Activated T-cell treated with anti-CD3 and anti-CD28 coated beads, Interleukin-2, amount 50 U/mL, for 24 hours (primary cell): ENCODE measurements at places on chromosomes 12 and 14.

DNA sequence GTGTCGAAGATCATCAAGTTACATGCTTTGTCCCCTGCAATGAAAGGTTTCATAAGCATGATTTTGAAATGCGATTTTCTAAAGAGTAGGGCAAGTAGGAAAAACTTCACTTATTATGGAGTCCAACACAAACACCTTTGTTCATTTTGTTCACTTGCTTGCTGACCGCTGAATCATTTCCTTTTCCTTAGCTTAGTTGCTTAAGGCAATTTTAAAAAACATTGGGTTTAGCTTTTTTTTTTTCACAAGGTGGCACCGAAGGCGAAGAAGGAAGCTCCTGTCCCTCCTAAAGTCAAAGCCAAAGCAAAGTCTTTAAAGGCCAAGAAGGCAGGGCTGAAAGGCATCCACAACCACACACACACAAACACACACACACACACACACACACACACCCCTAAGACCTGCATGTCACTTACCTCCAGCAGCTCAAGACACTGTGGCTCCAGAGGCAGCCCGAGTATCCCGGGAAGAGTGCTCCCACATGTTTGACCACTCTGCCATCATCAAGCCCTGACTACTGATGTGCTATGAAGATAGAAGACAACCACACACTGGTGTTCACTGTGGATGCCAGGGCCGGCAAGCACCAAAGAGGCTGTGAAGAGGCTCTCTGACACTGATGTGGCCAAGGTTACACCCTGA is 11.4 kb downstream of the MANSC1 start:
- no peak for DNase-seq

GRCh38 chr14:93347850-93348249 is 868 bp downstream of the COX8C start:
- DNase-seq = no peak

- DNase-seq = no peak
These were observed 27.6 kb upstream of the LRP6 start for GRCh38 chr12:12294215-12295005.

- DNase-seq = peak; percentile 91
These were observed 1.8 kb upstream of the RHOF start for GRCh38 chr12:121795034-121795968.

DNA sequence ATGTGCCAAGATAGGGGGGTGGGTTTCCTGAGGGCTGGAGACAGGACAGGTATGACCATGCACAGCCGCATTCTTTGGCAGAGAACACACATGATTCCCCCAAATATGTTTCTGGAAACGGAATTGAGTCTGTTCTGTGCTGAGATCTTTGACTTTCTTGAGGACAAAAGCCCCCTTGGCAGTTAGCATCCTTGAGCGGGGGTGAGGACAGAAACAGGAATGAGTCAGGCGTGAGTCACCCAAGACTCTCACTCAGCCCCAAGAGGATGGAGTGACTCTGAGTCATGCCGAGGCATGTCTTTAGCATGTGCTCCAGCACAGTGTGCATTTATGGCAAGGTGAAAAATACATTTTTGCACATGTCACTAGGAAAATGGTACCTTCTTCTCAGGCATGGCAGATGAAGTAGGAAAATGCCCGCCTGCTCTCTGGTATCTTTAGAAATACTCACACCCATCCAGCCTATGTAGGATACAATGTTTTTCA is 52.1 kb downstream of the DAD1 start:
- DNase-seq = peak; percentile 79

DNA sequence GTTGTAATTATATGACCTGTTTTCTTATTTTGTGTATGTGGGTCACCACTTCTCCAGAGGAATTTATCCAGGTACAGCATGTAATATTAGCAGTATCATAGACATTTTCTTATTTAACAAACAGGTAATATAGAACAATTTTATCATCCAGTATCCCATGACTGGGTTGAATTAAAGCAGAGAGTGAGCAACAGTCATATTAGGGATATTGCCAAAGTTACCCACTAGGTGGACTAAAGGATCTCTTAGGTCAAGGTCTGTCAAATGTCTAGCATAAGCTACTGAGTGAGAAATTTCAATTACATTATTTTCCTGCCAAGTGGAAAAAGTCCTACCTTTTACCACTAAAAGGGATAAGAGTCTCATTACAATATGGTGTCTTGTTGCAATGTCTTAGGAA is 62.1 kb upstream of the TRIM9 start:
- DNase-seq = no peak

- peak; percentile 48 for DNase-seq
These were observed 8.8 kb upstream of the CHGA start for GRCh38 chr14:92914087-92914656.

DNA sequence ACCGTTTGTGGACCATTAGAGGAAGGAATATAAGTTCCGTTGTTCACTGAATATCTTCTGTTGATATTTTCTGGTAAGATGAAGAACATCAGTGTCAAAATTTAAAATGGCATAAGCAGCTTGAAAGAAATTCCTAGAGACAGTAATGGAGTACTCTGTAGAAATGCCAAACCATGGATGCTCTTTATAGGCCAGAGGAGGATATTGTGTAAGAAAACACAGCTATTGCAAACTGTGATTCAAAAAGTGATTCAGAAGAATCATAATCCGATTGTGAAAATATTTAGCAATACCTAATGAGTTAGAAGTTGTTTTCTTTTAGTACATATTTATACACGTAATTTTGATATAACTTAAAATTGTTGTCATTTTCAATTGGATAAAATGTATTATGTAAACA is 102.8 kb downstream of the SLC16A7 start:
- DNase-seq = no peak

DNA sequence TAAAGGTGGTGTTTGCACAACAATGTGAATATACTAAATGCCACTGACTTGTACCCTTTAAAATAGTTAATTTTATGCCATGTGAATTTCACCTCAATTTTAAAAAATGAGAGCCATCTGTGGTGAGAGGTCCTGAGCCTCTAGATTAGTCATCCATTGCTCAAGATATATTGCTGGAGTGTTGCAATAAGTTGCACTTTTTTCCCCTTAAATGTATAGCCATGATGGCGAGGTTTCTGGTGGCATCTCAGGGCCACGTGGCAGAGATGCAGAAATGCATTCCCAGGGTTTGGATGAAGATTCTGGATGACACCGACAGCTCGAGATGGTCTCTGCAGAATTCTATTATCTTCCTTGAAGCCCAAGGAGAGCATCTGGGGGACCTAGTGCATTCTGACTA is 153.7 kb downstream of the AACS start:
- no peak for DNase-seq

DNA sequence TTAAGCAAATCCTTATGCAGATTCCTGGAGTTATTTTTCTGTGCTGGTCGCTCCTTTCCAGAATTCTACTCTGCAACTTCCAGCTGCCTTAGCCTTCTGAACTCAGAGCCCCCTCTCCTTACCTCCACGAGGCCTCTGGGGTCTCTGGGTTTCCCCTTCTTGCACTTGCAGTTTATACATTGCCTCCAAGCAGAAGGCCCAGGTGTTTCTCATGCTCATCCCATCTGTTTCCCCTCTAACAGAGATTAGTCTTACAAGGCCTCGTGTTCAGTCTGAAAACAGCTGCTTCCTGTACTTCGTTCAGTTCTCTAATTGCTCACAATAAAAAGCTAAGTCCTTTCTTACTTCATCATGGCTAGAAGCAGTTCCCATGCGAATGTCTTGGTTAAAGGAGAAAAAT is 134.4 kb upstream of the FGD4 start:
- DNase-seq = no peak

GRCh38 chr14:26811756-26812305 is 214.0 kb upstream of the NOVA1 start:
- no peak for DNase-seq

DNA sequence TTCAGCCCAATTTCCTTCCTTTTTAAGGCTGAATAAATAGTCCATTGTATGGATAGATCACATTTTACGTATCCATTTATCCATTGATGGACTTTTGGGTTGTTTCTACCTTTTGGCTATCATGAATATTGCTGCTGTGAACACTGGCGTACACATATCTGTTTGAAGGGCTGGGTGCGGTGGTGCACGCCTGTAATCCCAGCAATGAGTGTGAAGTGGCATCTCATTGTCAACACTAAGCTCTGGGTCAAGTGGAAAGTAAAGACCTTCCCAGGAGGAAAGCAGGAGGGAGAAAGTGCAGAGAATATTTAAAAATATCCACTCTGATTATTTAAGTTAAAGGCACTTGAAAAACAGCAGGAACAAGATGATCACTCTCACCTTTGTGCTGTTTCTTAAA is 11.7 kb upstream of the PLA2G1B start:
- DNase-seq = no peak

DNA sequence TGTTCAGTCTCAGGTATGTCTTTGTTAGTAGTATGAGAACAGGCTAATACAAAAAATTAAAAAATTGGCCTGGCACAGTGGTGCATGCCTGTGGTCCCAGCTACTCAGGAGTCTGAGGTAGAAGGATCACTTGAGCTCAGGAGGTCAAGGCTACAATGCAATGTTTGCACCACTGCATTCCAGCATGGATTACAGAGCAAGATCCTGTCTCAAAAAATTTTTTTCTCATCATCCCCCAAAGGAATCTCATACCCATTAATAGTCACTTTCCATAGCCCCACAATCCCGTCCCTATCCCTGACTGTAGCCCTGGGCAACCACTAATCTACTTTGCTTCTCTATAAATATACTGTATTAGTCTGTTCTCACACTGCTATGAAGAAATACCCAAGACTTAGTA is 57.8 kb downstream of the TTC8 start:
- no peak for DNase-seq

- DNase-seq = no peak
These were observed 110.8 kb upstream of the EEA1 start for GRCh38 chr12:93039930-93040329.

DNA sequence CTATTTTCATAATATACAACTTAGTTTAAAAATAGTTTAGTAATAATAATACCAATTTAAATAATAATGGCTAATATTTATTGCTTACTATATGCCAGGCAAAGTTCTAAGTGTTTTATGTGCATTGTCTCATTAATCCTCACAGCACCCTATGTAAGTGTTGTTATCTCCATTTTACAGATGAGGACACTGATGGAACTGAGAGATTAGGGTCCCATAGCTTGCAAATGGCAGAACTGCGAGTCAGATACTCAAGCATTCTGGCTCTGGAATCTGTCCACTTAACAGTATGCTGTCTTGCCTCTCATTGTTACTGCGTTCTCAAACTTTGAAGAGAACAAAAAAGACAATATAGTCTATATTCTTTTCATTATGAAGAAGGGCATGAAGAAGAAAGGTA is 19.0 kb downstream of the AP5M1 start:
- DNase-seq = no peak

DNA sequence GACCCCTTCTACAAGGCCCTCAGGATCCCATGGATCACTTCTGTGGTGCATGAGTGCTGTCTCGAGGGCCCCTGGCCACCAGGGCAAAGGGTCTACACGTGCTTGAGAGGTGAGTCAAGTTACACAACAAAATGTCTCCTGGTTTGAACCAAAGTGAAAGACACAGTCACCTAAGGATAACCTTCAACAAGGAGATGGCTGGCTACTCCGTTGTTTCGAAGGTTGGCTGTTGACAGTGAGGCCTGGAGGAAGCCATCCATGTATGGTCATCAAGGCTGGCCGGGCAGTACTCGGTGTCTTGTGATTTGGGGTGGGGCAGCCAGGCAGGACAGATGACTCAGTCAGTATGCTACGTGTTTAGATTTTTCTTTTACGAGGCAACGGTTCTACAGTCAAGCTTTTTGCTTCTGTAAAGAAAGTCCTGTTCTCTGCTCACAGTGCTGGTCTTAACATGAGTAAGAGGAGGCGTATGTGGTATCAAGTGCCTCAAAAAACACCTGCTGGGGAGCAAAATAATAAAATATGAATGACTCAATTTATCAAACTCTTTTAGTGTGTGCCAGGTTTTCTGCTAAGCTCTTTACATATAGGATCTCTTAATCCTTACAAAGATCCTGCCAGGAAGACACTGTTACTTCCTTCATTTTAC is 18.0 kb upstream of the NT5DC3 start:
- DNase-seq = no peak

DNA sequence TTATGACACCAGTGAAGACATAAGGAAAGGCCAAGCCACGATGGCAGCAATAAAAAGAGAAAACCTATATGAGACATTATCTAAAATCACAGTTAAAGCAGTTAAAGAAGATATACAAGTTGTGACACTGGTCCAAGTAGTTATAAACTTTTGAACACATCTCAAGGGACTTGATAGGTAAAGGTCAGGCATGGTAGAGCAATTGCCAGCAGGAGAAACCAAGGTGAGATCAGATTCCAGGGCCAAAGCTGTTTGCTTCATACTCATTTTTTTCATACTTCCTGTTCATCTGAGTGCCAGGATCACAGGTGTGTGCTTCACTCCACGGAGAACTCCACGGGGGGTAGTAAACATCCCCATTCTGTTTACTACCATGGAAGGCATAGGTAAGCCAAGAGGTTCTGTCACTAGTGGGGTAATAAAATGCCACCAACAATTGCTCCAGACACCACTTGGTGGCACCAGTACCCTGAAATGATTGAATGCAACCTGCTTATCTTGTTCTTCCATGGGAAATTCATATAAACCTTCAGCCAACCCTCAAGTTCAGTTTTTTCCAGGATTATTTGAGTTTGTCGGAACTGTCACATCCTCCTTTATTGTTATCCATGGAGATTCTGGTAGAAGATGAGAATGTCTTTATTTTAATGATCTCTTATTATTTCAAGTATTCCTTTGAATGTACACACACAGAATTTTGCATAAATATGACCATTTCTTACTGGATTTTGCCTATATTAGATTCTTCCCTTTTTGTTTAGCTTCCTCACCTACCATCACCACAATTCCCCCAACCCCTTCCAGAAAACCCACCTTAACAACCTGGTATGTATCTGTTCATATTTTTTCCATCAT is 59.2 kb upstream of the TSPAN8 start:
- no peak for DNase-seq

DNA sequence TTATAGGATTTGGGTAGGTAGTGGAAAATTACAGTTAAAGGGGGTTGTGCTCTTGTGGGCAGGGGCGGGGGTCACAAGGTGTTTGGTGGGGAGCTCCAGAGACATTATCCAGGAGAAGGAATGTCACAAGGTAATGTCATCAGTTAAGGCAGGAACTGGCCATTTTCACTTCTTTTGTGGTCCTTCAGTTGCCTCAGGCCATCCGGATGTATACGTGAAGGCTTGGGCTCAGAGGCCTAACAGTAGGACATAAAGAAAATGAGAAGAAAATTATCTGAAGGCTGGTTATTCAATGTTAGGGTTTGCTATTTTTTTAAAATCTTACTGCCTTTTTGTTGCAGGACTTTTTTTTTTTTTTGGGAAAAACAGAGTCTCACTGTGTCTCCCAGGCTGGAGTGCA is 2.5 kb upstream of the PSEN1 start:
- DNase-seq = no peak

- no peak for DNase-seq
These were observed 38.5 kb downstream of the TRIM9 start for GRCh38 chr14:51056421-51056820.
